ENCODE measurements at places on chromosomes 12 and 14.

GRCh38 chr12:49728446-49728845 is 12.9 kb upstream of the TMBIM6 start:
- H3K27me3 ChIP-seq = no peaks in the 10 kb centered on the region
- H3K27ac ChIP-seq = no peak overlapping the region
- H3K4me3 ChIP-seq = no peak overlapping the region
- DNase-seq = no peak
- peaks cover under 1% of the 10 kb centered on the region for H3K4me1 ChIP-seq

GRCh38 chr12:13112968-13113367 is 9.5 kb upstream of the GSG1 start:
- H3K27ac ChIP-seq = no peak overlapping the region
- peaks cover 5% of the 10 kb centered on the region for H3K4me1 ChIP-seq
- H3K36me3 ChIP-seq = no peaks in the 10 kb centered on the region
- H3K4me3 ChIP-seq = no peak overlapping the region
- H3K27me3 ChIP-seq = peaks cover 31% of the 10 kb centered on the region

DNA sequence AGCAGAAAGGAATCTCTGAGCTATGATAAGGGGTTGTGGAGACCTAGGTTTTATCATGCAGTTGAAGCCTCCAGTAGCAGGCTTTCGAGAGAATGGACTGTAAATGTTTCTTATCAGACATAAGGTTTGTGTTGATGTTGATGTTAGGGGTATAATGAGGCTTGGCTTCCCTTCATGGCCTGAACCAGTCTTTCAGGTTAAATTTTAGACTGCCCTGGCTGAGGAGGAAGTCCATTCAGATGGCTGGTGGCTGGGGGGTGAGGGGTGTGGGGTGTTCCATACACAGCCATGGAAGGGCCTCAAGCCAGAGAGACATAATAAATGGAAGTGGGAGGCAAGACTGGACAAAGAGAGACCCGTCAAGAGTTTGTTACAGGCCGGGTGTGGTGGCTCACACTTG is 65.1 kb downstream of the IRF2BPL start:
- no peaks in the 10 kb centered on the region for H3K27me3 ChIP-seq
- H3K36me3 ChIP-seq = no peaks in the 10 kb centered on the region
- H3K4me3 ChIP-seq = no peak overlapping the region

GRCh38 chr12:6140651-6141447 is 16.4 kb upstream of the VWF start:
- no peak for DNase-seq
- H3K4me3 ChIP-seq = no peak overlapping the region
- no peaks in the 10 kb centered on the region for H3K36me3 ChIP-seq

- DNase-seq = no peak
- H3K27me3 ChIP-seq = no peaks in the 10 kb centered on the region
- H3K4me1 ChIP-seq = peaks cover 48% of the 10 kb centered on the region
- no peaks in the 10 kb centered on the region for H3K36me3 ChIP-seq
Observed at GRCh38 chr14:93050761-93051160, 65.0 kb downstream of the ITPK1 start.

DNA sequence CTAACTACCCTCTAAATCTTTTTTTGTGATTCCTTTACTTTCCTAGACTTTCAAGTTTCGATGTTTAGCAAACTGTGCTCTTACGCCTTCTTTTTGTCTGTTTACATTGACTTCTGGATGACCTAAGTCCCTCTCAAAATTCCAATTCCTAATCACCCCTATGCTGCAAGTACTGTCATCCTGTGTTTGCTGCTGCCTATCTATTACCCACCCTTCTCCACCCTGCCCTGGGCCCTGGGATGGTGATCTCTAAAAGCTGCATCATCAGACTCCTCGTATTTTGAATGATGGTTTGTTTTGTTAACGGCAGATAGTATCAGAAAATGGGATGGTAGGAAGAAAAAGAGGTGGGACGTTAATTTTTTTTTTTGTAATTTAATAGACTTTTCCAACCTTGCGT is 272.1 kb downstream of the DIO2 start:
- no peak for DNase-seq
- no peak overlapping the region for H3K27ac ChIP-seq
- H3K27me3 ChIP-seq = no peaks in the 10 kb centered on the region
- H3K4me3 ChIP-seq = no peak overlapping the region
- H3K4me1 ChIP-seq = no peaks in the 10 kb centered on the region
- H3K36me3 ChIP-seq = no peaks in the 10 kb centered on the region

DNA sequence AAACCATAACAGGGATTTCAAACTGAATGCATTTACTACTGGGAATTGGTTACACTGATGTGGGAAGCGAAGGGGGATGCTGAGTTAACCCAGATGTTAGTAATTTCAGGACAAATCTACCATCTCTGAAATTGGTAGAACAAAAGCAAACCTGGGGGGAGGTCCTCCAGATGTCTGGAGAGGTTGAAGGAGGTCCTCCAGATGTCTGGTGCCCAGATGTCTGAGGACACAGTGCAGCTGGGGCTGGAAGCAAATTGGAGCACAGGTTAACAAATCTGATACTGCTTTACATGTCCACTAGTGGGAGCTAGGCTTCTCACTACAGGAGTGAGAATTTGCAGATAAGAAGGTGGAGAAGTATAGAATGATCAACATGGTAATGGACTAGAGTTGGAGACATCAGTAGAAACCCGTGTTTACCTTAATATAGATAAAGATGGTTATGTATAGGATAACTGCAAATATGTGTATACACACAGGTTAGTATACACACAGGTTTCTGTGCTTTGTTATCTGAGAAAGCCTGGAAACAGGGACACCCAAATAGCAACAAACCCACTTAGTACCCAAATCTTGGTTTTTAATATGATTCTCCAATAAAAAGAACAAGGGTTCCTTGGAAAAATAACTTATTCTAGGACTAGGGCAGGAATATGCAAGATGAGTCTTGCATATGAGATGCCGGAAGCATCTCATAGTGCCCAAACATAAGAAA is 162.5 kb downstream of the C12orf50 start:
- no peaks in the 10 kb centered on the region for H3K36me3 ChIP-seq
- H3K27ac ChIP-seq = no peak overlapping the region
- peak; percentile 14 for DNase-seq
- H3K27me3 ChIP-seq = no peaks in the 10 kb centered on the region
- no peaks in the 10 kb centered on the region for H3K4me1 ChIP-seq

GRCh38 chr14:102007916-102008418 is 43.6 kb downstream of the DYNC1H1 start:
- peaks cover 45% of the 10 kb centered on the region for H3K36me3 ChIP-seq
- H3K27me3 ChIP-seq = no peaks in the 10 kb centered on the region
- no peak overlapping the region for H3K27ac ChIP-seq
- DNase-seq = no peak
- no peak overlapping the region for H3K4me3 ChIP-seq
- H3K4me1 ChIP-seq = no peaks in the 10 kb centered on the region

DNA sequence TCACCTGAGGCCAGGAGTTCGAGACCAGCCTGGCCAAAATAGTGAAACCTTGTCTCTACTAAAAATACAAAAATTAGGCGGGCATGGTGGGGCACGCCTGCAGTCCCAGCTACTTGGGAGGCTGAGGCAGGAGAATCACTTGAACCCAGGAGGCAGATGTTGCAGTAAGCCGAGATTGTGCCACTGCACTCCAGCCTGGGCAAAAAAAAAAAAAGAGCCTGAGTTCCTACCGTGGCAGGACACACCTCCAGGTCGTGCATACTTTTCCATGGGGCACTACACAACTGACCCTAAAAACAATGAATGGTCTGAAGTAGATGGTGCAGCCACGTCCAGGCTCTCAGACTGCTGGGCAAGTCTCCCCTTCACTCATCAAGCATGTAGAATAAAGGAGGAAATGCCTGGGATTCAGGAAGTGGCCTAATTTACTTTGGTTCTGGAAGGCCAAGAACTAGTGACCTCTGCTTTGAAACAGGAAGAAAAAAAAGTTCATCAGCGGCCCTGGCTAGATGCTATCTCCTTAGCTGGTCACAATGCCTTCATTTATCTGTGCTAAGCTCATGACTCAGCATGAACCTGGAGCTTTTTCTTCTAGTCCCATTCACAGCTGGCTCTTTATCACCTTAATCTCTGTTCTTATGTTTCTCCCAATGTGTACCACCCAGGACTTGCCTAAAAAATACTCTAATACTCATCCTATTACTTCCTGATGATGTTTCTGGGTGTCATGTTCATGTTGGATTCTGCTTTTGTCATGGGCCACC is 55.8 kb upstream of the OR6J1 start:
- peak; percentile 100 for DNase-seq
- H3K4me3 ChIP-seq = no peak overlapping the region
- H3K36me3 ChIP-seq = no peaks in the 10 kb centered on the region
- H3K4me1 ChIP-seq = peaks cover 28% of the 10 kb centered on the region
- H3K27ac ChIP-seq = peak overlapping the region; percentile 55

DNA sequence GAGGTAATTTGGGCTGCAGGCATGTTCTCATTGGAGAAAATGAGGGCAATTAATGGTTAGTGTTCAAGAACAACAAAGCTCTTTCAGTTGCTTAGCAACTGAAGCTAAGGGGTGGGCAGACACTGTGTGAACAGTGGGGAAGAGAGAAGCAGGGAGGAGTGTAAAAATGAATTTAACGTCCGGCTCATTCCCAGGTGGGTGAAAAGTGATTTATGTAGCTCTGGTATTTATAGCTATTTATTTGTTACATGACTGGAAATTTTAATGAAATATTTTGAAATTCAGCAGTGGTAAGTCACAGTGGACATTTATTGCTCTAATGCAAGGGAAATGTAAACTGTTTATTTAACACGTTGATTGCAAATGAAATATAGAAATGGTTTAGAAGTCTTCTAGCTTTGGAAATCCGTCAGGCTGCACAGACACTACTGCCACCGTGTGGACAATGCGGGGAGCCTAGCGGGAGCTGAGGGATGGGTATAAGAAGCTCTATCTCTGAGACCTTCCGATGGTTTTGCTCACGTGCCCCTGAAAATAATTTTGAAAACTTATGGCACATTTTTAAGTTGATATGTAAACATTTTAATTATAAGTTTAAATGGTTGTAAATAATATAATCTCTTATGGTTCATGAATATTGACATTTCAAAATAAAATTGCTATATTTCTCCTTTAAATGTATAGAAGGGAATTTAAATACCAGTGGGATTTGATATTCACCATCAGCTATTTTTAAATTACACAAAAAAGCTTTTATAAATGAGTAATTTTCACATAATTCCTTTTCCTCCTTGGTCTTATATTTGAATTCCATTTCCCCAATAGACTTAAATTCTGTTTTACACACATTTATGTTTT is 54.4 kb downstream of the E2F7 start:
- DNase-seq = peak; percentile 49
- H3K4me1 ChIP-seq = peaks cover 7% of the 10 kb centered on the region
- peaks cover 5% of the 10 kb centered on the region for H3K27me3 ChIP-seq
- H3K27ac ChIP-seq = no peak overlapping the region
- no peak overlapping the region for H3K4me3 ChIP-seq
- H3K36me3 ChIP-seq = no peaks in the 10 kb centered on the region

GRCh38 chr12:124715121-124715990 is 147.9 kb upstream of the NCOR2 start:
- no peaks in the 10 kb centered on the region for H3K36me3 ChIP-seq
- H3K4me3 ChIP-seq = no peak overlapping the region
- peaks cover 43% of the 10 kb centered on the region for H3K27me3 ChIP-seq
- peaks cover 26% of the 10 kb centered on the region for H3K4me1 ChIP-seq
- no peak overlapping the region for H3K27ac ChIP-seq

DNA sequence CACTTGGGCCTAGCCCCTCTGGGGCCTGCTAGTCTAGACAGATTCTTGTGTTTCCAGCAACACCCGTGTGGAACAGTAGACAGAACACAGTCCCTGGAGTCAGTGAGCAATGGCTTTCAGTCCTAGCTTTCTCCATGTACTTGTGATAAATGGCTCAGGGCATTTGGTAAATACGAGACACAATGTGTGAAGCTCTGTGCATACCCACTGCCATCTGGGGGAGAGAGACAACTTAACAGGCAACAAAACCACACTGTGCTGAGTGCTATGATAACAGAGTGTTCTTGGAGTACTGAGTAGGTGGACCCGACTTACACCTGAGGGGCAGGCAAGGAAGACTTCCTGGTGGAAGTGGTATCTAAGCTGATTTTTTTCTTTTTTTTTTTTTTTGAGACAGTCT is 86.3 kb upstream of the TBX3 start:
- H3K27ac ChIP-seq = no peak overlapping the region
- H3K4me1 ChIP-seq = peaks cover 47% of the 10 kb centered on the region
- H3K27me3 ChIP-seq = no peaks in the 10 kb centered on the region
- H3K36me3 ChIP-seq = no peaks in the 10 kb centered on the region

DNA sequence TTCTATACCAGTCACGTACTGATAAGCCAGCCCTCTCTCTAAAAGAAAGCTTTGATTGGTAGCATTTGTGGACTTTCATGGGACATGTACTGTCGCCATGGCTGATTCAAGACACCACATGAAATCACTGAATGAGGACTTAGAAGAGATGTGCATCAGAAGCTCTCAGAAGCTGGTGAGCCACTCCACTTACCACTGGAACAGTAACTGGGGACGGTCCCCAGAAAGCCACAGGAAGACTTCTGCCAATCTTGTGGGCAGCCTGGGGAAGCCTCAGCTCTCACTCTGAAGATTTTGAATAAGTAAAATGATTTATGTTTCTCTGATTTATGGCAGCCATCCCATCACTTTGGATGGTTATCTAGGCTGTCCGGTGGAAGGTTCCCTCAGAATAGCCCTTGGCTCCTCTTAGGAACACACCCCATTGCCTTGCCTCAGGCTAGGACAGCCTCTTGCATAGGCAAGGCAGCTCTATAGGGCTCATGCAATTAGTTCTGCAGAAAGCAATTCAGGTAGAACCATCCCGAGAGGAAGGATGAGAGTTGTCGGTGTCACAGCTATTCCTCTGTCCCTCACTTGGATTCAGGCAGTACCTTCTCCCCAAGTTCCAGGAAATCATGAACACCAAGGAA is 9.8 kb downstream of the DHRS1 start:
- H3K27me3 ChIP-seq = no peaks in the 10 kb centered on the region
- no peak overlapping the region for H3K4me3 ChIP-seq
- peaks cover 35% of the 10 kb centered on the region for H3K36me3 ChIP-seq
- peaks cover 10% of the 10 kb centered on the region for H3K4me1 ChIP-seq
- H3K27ac ChIP-seq = no peak overlapping the region

- peak overlapping the region; percentile 81 for H3K4me3 ChIP-seq
- H3K4me1 ChIP-seq = peaks cover 66% of the 10 kb centered on the region
- no peaks in the 10 kb centered on the region for H3K27me3 ChIP-seq
- H3K27ac ChIP-seq = peak overlapping the region; percentile 94
Observed at GRCh38 chr14:39102265-39102968, 618 bp downstream of the SEC23A start.

- no peak overlapping the region for H3K27ac ChIP-seq
- H3K4me3 ChIP-seq = no peak overlapping the region
- H3K36me3 ChIP-seq = no peaks in the 10 kb centered on the region
- peaks cover 29% of the 10 kb centered on the region for H3K27me3 ChIP-seq
- H3K4me1 ChIP-seq = no peaks in the 10 kb centered on the region
Observed at GRCh38 chr14:105142651-105143450, 25.7 kb downstream of the JAG2 start.

- H3K27ac ChIP-seq = no peak overlapping the region
- peaks cover 35% of the 10 kb centered on the region for H3K36me3 ChIP-seq
- DNase-seq = no peak
- no peaks in the 10 kb centered on the region for H3K27me3 ChIP-seq
- no peak overlapping the region for H3K4me3 ChIP-seq
Observed at GRCh38 chr12:121331248-121331647, 21.0 kb downstream of the ANAPC5 start.

- no peak overlapping the region for H3K4me3 ChIP-seq
- no peak for DNase-seq
- no peak overlapping the region for H3K27ac ChIP-seq
- H3K36me3 ChIP-seq = no peaks in the 10 kb centered on the region
Observed at GRCh38 chr12:113724794-113725556, 241.2 kb downstream of the RBM19 start.

GRCh38 chr12:89261982-89262381 is 90.3 kb downstream of the DUSP6 start:
- no peaks in the 10 kb centered on the region for H3K4me1 ChIP-seq
- no peak for DNase-seq
- H3K36me3 ChIP-seq = no peaks in the 10 kb centered on the region
- no peaks in the 10 kb centered on the region for H3K27me3 ChIP-seq
- H3K4me3 ChIP-seq = no peak overlapping the region
- H3K27ac ChIP-seq = no peak overlapping the region
